Activated T-cell treated with anti-CD3 and anti-CD28 coated beads for 1 hour (primary cell): ENCODE measurements at places on chromosomes 2 and 18.

- DNase-seq, result no peak
Observed at GRCh38 chr2:210954386-210954907, 398.0 kb downstream of the CPS1 start.

- DNase-seq, result no peak
Observed at GRCh38 chr2:97796465-97797126, 83.2 kb downstream of the ZAP70 start.

DNA sequence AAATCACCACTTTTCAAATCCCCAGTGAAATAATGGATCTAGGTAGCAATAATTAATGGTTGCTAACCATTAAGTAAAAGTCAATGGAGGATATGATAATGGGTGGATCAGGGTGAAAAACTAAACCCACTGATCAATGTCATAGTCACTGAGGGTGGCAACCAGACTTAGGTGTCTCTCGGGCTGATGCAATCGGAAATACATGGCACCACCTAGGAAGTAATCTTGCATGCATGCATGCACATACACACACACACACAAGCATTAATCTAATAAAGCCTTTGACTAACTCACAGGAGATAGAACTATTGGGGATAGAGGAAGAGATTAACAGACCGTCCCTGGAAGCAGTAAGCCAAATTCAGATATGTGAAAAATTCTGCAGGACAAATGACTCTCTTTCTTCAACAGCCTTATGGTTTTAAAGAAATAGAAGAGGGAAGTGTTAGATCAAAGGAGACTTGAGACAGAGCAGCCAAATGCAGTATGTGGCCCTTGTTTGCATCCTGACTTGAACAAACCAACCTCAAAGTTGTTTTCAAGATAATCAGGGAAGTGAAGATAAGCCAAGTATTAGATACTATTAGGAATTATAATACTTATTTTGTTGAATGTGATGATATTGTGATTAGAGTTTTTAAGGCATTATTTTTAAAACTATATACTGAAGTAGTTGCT lies 186.0 kb upstream of the RMP24 start:
- DNase-seq, result no peak

DNA sequence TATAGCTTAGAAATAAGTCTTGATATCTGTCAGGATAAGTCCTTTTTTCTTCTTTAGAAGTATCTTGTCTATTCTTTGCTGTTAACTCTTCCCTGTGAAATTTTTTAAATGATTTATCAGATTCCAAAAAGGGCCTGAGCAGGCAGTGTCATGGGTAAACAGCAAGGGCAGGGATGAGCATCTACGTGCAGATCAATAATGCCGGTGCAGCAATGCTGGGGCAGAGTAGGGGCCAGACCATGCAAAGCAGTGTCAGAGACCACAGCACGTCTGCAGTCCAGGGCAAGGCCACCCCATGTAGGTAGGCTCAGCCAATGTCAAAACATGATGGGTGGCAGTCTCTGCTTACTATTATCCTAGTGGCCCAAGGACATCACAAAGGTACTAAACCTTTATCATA lies 182.2 kb downstream of the TMEM247 start:
- DNase-seq, result no peak

GRCh38 chr2:109407276-109408042 lies 206.3 kb downstream of the SEPTIN10 start:
- no peak for DNase-seq

GRCh38 chr18:68177807-68178702 lies 536.9 kb downstream of the TMX3 start:
- no peak for DNase-seq
